ENCODE measurements at places on chromosomes 3 and 15. TPM values are rescaled to one million over a fixed set of nuclear protein-coding genes. Genes with fewer than 3 reads are reported as not detected.

GRCh38 chr3:52345521-52346109 lies 29.5 kb downstream of the DNAH1 start:
- DNase-seq, result no peak

DNA sequence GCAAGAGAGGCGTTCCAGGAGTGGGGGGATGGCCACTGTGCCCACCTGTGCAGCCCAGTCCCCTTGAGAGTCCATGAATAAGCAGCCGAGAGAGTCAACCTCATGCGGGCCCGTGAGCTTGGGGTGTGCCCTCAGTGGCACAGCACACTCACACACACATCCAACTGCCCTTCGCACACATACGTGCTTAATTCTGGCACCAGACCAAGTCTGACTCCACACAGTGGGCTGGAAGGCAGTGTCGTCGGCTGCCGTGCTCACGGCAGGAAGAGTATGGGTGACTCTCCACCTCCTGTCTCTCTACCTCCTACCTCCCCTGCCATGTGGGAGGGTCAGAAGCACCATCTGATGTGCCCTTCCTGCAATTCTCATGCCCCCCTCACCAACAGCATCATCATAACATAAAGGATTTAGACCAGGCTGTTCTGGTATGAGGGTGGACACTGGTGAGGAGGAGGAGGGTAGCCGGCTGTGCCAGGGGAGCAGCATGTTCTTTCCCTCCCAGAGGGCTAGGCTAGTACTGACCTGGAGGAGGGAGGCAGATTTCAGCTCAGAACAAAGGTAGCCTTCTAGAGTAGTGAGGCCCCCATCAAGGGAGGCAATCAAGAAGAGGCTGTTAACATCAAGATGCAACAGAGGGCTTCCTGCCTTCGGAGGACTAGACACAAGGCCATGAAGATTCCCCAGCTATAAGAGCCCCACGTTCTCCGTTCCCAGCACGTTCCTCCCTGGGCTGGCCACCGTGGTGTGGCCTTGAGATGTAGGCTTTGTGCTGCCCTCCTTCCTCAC lies 5.3 kb upstream of the STRA6 start:
- DNase-seq, result no peak

DNA sequence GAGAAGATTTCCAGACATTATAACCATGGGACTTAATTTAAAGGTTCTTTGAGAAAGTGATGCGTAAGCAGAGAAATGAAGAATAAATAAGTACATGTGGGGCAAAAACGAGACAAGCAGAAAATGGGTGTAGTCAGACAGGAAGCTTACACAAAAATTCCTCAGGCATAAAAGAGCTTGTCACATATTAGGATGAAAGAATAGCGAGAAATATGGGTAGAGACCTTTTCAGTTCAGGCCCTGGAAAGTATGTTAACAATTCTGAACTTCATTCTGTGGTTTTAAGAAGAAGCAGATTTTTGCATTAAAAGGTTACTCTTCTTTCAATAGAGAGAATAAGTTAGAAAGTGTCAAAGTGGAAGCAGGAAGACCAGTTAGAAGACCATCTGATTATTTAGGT lies 352.4 kb downstream of the ROBO1 start:
- no peak for DNase-seq

Gene RASGRP1
- total RNA-seq, result 11.0 TPM

DNA sequence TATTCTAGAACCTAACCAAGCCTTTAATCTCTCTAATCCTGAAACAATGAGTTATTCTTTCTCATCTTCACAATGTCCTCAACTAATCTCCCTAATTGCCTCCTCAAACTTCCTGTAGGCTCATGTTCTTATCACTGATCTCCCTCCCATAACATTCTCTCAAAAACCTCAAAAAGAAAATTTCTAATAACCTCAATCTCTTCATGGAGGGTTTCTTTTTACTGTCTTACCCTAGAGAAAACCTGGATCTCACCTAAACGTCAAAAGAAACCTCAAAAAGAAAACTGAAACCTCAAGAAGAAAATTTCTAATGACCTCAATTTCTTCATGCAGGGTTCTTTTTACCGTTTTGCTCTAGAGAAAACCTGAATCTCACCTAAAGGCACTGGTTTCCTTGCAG lies 150.2 kb downstream of the GSK3B start:
- DNase-seq, result no peak

- no peak for DNase-seq
These were observed 116.4 kb downstream of the GREM1 start for GRCh38 chr15:32834156-32834555.

Gene SPSB4
- 4.1 TPM for total RNA-seq

- peak; percentile 48 for DNase-seq
These were observed 6.2 kb downstream of the TSC22D2 start for GRCh38 chr3:150414258-150414657.

DNA sequence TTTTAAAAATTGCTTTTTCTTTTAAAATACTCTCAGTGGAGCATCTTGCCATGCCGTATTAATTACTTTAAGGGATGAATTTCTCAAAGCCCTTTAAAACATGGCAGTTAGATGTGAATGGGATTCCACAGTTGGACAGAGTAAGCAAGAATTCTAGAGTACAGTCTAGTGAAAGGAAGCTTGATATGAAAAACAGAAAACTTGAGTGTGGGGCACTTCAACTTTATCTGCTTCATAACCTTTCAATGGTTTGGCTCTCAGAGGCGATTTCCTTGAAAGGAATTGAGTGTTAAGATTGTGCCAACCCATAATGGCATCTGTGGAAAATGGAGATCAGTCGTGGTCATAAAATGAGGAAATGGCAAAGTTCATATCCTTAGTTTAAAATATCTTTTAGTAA lies 127.7 kb upstream of the SAMMSON start:
- no peak for DNase-seq

DNA sequence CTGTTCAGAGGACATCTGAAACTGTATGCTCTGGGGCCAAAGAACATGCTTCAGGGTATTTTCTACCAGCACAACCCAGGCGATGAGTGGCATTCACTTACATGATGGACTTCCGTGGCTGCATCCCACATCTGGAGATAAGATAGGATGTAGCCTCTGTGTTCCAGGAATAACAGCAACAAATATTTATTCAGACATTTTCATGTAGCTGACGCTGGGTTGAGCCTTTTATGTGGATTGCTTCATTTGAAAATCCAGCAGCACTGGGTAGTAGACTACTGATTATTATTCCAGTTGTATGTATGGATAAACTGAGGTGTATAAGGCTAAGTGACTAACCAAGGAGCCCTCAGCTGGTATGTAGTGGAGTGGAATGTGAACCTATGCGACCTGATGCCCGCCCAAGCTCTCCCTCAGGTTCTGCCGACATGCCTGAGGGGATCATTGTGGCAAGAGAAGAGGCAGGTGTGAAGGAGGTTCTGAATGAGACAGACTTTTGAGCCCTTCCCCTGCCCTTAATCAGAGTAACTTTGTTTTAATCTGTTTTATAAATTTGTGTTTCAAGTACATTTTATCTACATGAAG lies 25.9 kb upstream of the ABHD10 start:
- no peak for DNase-seq

DNA sequence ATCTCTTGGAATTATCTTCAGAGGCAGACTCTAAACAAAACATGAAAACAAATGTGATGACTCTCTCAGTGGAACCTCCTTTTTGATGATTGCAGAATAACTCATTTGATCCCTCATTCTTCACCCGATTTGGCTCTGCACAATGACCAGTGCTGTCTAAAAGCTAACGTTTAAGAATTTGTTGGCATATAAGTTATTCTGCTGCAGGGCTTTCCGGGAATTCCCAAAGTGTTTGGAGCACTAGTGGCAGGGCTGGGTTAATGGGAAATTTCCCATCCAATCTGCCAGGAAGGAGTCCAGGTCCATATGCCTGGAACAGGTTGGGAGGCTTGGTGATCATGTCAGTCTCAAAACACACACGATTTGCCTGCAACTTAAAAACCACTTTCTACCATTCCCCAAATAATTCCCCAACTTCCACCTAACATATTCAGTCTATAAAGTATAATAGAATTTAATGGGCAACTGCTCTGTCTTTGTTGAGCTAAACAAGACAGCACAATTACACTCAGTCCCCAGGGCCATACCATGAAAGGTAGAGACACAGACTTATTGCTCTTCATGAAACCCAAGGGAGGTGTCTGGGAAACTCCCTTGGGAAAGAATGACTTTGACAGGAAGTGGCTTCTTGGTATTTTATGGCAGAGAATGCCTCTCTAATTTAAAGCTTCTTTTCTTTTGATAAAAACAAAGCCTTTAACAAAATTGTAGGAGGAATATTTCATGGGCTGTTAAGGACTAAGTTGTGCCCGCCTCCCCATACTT lies 38.0 kb downstream of the ARRDC4 start:
- no peak for DNase-seq

DNA sequence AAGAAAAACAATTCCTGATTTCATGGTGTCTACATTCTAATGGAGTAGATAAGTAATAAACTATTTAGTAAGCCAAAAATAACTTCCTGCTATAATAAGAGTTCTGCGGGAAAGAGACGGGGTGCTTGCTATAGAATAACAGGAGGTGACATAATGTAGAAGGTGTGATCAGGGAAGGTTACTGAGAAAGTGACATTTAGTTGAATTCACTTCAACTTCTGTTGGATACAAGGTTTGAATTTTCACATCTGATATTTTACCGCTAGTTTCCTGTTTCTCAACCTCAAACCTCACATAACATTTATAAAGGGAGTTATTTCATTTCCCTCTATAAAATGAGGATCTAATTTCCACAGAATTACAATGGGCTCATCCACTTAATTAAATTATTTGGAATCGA lies 102.3 kb upstream of the GBE1 start:
- DNase-seq, result no peak

Gene UBAP1L
- 2.0 TPM for total RNA-seq

Gene ATP2B2
- 62.8 TPM for total RNA-seq

Gene OR5H15
- not detected for total RNA-seq

Gene RAB6B
- total RNA-seq, result 43.2 TPM

Gene MAGEL2
- 2.4 TPM for total RNA-seq
